EH (cell line): ENCODE measurements at places on chromosomes 13 and 19.

GRCh38 chr13:110860983-110861382 lies 53.9 kb downstream of the ANKRD10 start:
- DNase-seq: no peak

DNA sequence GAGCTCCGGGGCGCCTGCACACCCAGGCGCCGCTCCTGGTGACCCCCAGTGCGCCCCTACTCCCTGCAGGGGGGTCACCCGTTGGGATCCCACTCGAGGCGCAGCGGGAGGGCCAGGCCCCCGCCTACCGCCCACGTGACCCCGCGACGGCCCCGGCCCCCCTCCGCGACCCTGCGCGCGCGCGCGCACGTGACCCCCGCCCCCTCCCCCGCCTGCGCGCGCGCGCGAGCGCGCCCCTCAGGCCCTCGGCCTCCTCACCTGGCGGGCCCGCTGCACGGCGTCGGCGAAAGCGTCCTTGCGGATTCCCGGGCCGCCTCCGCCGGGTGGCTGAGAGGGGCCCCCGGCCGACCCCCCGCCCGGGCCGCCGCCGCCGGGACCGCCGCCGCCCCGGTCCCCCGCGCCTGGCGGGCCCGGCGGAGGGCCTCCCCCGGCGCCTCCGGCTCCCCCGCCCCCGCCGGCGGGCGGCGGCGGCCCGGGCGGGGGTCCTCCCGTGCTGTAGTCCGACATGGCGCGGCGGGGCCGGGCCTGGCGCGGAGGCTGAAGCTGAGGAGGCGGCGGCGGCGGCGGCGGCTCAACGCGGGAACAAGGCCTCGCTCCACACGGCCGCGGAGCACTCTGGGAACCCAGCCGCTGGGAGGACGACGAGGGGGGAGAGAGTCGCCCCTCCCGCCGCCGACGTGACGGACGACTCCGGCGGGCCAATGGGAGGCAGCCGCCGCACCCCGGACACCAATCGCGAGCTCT lies at the start of gene KHSRP:
Gene KHSRP (minus strand): TSS at position 617 of the 744 bp plus-strand sequence. CDS start 110 bp downstream, at position 507.
- peak; percentile 7 for DNase-seq

DNA sequence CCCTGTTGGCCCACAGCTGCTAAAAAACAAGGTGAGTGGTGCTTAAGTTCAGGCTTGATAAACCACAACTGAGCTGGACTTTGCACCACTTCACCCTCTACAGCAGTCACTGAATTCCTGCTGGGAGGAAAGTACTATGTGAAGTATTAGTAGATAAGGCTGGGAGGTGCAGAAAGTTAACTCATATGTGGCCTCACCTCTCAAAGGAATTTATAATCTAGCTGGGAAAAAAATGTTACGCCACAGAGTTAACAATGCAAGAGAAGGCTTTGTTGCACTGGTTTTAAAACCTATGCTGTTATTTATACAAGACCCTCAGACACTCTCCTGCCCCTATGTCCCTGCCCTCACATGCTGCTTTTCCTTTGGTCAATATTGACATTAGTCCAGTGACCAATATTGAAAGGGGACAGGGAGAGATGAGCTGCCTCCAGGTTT lies 60.9 kb downstream of the LIG4 start:
- DNase-seq: no peak

DNA sequence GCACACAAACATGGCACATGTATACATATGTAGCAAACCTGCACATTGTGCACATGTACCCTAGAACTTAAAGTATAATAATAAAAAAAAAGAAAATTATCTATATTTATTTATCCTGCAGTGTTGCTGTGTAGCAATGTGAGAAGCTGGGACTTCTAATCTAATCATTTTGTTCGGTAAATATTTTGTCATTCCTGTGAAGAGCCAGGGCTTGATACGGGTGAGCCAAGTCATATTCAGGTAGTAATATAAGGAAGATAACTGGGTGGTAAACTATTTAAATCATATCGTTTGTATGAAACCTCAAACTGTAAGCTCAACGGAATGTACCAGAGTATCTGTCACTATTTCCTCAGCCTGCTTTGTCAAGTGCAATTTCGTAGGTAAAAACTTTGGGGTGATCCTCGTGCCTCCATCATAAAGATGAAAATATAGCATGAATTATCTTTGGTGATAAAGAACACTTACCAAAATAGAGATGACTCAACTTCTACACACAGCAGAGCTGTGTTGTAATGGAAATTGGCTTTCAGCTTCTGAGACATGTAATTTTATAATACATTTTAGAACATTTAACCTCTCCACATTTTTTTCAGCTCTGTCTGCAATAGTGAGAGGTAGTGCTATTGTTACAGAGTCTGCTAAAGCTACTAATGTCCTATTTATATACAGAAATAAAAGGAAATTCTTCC lies 92.9 kb downstream of the PCDH9 start:
- no peak for DNase-seq

GRCh38 chr19:10769533-10770491 lies 51.9 kb downstream of the DNM2 start:
- DNase-seq: peak; percentile 50

DNA sequence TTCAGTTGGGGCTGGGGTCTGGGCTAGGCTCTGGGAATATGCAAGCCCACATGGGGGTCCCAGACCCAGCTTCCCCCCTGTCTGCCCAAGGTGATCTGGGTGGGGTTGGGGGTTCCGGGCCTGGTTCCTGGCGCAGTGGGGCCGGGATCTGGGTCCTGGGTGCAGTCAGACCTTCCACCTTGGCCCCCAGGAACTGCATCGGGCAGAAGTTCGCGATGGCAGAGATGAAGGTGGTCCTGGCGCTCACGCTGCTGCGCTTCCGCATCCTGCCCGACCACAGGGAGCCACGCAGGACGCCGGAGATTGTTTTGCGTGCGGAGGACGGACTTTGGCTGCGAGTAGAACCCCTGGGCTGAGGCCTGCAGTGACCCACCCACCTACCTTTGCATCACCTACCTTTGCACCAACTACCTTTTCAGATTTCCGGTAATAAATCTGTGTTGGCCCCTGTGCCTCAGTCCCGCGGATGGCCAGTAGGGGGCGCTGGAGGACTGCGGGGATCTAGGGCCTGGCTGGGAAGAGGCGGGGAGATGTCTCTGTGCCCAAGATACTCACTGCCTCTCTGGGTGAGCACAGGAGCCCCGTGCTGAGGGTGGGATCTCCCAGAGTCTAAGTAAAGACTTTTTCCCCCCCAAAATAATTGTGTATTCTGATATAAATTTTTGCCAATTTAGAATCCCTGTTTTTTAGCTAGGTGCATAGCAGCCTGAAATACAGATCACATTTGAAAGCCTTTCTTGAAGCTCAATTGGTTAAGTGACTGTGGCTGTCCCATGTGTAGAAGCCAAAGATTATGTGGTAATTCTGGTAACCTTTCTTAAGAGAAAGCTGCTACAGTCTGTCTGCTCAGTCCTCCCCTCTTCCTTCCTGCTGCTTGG lies 11.5 kb upstream of the CYP4F3 start:
- peak; percentile 47 for DNase-seq

- peak; percentile 45 for DNase-seq
Observed at GRCh38 chr19:38319421-38320258, at the start of gene KCNK6. KCNK6 (plus strand) TSS chr19:38319845; CDS start chr19:38319951, 106 bp downstream.

DNA sequence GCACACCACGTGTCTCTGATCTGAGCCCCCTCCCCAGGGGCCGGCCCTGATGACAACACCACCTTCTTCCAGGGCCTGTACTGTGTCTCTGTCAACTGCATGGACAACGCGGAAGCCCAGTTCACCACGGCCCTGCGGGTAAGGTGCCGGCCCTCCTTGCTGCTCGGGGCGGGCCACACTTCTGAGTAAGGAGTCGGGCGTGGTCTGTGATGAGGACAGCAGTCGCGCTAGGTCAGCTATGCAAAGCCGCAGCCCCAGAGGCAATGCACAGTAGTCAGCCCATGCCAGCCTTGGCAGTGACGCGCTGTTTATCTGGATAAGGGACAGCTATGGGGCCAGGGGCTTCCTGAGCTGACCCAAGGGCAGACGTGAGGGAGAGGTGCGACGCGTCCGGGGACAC lies 24.6 kb downstream of the MAU2 start:
- no peak for DNase-seq

DNA sequence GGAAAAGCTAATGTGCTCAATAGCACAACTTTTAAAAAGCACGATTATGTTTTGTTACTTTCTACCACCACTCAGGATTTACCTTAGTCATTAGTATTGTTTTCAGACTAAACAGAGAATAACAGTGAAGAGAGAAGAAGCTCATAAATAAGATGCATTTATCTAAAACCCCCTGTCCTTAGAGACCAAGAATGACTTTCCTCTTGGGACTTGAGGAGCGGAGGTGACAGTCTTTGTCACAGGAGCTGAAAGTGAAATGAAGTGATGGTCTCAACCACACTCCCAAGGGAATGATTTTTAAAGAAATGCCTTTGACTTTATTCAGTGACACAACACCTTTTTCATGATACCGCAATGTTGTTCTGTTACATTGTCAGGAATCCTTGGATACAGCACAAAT lies 190.6 kb upstream of the NBEA start:
- no peak for DNase-seq

GRCh38 chr13:24192811-24193162 lies 32.3 kb downstream of the SPATA13 start:
- DNase-seq: no peak

DNA sequence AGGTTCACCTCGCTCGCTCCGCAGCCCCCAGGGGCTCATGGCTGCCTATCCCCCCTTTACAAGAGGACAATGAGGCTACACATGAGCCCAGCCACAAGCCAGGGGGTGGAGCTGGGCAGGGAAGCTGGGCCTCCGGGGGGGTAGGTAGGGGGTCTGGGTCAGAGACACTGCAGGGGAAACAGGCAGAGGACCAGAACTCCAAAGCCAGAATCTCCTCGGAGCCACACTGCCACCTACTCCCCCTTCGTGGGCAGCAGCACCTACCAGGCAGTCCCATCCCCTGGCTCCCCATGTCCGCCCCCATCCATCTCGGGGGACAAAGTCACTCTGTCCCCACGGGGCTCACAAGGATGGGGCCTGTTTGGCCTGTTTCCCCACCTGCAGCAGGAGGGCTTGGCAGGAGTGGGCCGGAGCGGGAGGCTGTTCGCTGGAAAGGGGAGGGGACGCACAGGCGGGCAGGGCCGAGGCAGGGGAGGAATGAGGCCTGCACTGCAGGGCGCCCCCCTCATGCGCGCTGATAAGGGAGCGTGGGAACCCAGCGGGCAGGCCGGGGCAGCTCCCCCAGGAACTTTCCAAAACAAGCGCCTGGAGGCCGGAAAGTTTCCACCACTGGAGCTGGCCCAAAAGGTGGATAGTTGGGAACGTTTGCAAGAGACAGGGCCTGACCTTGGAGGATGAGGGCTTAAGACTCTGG lies 545 bp upstream of the ISYNA1 start:
- DNase-seq: no peak

DNA sequence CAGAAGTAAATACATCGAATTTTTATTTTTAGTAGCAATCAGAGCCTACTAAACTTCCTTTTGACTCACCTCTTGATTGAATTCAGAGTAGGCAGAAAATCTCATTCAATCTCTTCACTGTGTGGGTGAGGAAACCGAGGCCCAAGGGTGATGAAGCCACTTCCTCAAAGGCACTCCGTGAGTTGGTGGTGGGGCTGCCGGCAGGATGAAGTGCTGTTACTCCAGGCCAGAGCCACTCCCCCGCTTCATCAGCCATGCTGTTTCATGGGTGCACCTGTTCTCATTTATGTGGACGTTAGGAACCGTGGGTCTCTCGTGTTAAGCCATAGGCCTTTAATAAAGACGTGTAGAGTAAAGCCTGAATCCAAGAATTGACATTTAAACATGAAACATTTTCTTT lies 13.2 kb downstream of the ING1 start:
- DNase-seq: no peak

- DNase-seq: peak; percentile 43
Observed at GRCh38 chr13:37326334-37326733, 220.9 kb upstream of the CSNK1A1L start.

- DNase-seq: no peak
Observed at GRCh38 chr19:7119582-7119981, 50.1 kb downstream of the ZNF557 start.

DNA sequence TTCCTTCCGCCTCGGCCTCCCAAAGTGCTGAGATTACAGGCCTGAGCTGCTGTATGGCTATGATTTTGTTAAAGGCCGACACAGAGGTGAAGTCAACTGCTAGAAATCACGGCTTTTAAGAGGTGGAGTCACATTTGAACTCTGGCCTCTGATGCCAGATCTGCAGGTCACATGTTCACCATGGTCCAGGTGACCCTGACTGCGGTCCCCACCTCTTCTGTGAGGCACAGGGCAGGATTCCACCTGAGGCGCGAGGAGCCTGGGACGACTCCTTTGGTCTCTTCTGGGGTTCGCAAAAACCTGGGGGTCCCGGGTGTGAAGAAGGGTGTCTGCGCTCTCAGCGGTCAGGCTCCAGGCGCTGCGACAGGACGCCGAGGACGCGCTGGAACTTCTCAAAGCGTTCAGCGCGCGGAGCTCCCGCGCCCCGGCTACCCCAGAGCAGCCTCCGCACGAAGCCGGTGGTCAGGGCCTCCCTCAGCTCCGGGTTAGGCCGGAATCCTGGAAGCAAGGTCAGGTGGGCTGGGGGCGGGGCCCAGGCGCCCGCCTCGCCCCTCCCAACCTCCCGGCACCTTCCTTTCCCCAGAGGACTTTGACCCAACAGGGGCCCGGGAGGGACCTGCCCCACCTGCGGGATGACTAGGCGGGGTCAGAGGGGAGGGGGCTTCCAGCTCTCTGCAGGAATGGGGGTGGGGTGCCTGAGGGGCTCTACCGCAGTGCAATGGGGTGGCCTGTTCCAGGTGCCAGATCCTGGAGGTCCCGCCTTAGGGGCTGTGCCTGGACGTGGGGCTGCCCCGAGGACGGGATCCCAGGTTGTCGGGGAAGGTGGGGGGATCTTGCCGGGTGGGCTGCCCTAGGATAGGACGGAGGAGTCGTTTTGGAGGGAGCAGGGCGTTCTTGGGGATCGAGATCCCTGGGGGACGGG lies 13.0 kb downstream of the TRIP10 start:
- DNase-seq: no peak

- DNase-seq: peak; percentile 72
Observed at GRCh38 chr13:44930963-44931623, 58.2 kb downstream of the NUFIP1 start.

- peak; percentile 85 for DNase-seq
Observed at GRCh38 chr19:35528218-35529038, at the start of gene SBSN. SBSN (minus strand) TSS chr19:35528311; CDS start chr19:35528281, 30 bp downstream.

DNA sequence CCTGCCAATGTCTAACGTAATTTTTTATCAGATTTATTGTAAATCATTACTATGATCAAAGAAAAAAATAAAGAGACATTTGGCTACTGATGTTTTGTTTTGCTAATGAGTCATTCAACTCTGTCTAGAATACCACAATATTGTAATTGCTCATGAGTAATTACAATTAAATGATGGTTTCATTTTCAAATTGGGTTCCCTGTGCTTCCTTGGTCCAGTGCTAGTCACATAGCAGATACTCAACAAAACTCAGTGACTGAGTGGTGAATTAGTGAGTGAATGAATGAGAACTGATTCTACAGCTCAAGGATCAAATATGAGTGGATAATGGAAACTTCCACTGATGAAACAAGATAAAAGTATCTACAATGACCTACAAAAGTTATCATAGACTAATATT lies 304.7 kb downstream of the POU4F1 start:
- DNase-seq: peak; percentile 26
